Stimulated activated CD4-positive, alpha-beta T cell treated with anti-CD3 and anti-CD28 coated beads, TNF-alpha, amount 100 ng/mL, for 1 hour (primary cell): ENCODE measurements at places on chromosomes 5 and 9.
A peak's percentile ranks its signal among the peaks of the same experiment; 100 is the strongest.

DNA sequence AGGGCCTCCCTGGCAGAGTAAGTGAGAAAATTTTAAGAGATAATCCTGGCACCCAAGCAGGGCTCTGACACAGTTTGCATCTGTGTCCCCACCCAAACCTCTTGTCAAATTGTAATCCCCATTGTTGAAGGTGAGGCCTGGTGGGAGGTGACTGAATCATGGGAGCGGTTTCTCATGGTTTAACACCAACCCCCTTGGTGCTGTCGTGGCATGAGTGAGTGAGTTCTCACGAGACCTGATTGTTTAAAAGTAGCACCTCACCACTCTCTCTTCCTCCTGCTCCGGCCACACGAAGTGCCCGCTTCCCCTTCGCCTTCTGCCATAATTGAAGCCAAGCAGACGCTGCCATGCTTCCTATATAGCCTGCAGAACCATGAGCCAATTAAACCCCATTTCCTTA, 80.1 kb downstream of the FBXW11 start:
- no peak for DNase-seq

DNA sequence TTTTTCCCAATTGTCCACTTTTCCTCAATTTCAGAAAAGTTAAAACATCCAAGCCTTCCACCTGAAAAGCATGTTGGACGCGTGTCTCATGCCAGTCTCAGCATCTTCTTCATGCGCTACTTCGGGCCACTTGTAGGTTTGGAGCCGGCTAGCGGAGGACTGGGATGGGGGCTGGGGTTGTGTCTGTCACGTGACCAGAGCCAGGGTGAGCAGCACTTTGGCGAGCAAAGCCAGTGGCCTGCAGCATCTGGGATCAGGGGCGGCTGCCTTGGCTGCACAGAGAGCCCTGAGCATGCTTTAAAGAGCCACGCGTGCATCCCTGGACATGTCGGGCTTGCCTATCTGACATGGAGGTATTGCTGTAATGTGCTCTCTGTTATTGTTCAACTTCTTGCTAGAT, 41.2 kb downstream of the SLC6A3 start:
- DNase-seq: no peak

GRCh38 chr5:175717837-175718236, 60.0 kb downstream of the HRH2 start:
- no peak for DNase-seq

DNA sequence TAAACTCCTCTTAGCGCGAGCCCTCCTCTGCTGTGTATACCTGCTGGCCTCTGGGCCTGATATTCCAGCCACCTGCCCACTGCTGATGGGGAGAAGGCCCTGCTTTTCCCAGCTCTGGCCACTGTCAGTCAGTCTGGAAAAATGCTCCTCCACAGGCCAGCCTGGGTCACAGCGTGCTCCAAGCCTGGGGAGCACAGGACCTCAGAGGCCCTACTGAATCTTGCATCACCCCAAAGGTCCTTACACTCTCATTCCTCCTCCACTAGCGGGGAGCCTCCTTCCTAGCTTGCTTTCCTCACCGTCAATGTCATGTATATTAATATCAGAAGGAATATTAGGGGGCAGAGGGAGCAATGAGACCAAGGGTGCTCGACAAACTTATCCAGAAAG, 73.7 kb downstream of the SHB start:
- no peak for DNase-seq

DNA sequence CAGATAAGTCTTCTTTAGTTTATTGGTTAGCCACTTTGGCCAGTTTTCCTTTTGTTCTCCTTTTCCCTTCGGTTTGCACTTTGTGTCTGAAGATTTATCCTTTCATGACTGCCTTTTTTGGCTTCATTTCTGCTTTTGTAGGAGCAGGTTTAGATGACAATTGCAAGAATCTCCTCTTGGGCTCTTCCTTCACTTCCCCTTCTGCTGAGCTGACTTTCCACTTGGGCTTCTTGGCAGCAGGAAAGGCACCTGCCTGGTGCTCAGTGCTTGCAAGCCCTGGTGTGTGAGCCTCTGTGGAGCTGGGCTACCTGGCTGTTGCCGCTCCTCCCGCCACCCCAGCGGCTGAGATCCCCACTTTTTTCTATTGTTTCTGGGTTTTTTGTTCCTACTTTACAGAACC, 7.3 kb downstream of the CCDC112 start:
- DNase-seq: no peak

- DNase-seq: no peak
Measured at GRCh38 chr5:82480331-82480730, 202.2 kb upstream of the RPS23 start.

GRCh38 chr9:79028101-79028500, 543.7 kb upstream of the TLE4 start:
- DNase-seq: no peak

- no peak for DNase-seq
Measured at GRCh38 chr5:111984044-111984443, 227.1 kb upstream of the NREP start.

DNA sequence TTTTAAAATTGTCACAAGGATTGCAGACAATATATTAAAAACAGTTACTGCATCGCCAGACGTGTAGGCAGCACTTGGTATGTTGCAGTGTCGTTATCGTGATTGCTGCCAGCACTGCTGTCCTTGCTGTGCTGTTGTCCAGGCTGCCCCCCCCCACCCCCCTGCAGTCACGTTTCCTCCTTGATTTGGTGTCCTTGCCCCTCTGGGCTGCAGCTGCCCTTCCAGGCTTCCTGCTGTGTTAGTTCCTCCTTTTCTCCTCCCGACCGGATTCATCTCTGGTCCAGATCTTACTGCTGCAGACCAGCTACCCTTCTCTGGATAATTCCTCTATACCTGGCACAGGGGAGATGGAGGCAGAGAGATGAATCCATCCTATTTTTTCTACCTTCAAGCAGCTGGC, 298.9 kb downstream of the TRIM32 start:
- DNase-seq: no peak

DNA sequence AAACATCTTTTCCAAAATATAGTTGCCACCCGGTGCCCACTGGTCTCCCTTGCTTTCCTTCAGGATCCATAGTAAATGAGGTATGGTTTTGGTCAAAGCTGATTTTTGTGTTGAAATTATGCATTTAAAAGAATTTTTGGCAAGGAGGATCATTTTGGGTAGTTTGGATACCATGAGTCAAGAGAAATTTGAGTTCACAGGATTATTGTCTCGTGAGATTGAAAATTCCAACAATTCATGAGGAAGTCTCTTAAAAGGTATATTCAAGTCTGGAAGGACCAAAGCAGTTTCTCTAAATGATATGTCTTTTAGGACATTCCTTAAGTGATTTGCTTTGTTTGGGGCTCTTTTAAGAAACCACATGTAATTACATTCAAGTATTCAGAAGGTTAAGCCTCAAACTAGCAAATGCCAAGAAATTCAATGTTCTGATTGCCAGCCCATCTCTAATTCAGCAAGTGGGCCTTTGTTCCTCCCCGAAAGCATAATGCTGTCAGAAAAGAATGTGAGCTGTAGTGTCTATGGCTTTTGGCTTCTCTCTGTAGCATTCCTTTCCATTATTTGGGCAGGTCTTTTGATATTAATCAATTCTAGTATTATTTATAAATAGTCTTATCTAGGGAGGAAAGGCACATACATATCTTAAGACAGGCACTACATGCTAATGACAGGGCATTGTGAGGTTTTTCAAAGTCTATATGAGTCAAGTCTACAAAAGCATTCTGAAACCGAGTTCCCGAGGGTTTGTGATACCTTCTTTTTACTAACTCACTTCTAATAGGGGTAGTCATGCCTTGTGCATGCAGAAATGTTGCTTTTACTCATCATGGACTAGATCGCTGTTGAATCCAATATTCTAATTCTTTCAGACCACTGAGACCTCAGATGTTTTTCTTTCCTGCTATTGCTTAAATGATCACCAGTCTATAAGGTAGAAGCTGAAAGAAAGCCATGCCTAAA, 453.9 kb downstream of the ENC1 start:
- no peak for DNase-seq

DNA sequence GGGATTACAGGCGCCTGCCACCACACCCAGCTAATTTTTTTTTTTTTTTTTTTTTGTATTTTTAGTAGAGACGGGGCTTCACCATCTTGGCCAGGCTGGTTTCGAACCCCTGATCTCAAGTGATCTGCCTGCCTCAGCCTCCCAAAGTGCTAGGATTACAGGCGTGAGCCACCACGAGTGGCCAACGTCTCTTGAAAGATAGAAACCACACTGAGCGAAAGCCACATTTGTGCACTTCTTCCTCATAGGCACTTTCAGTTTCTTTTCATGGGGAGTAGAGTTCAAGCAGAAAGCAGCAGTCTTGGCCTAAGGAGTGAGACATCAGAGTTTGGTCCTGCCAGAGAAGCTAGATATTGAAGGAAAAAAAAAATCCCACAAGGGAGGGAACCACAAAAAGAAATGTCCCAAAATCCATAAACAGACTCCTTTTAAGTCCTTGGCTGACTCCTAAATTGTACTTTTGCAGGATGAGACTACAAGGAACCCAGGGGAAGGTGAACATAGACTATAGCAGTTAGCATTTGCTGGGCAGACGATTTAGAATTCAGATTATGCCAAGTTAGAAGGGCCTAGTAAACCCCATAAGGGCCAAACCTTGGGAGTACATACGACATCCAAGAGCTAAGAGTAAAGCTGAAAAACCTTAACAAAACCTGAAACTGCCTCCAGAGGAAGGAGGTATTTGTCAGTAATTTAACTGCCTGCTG, 43.9 kb upstream of the GLIPR2 start:
- DNase-seq: peak; percentile 7

- no peak for DNase-seq
Measured at GRCh38 chr5:54804521-54804920, 180.9 kb downstream of the ESM1 start.

- DNase-seq: no peak
Measured at GRCh38 chr5:107395632-107396350, 274.9 kb downstream of the EFNA5 start.

DNA sequence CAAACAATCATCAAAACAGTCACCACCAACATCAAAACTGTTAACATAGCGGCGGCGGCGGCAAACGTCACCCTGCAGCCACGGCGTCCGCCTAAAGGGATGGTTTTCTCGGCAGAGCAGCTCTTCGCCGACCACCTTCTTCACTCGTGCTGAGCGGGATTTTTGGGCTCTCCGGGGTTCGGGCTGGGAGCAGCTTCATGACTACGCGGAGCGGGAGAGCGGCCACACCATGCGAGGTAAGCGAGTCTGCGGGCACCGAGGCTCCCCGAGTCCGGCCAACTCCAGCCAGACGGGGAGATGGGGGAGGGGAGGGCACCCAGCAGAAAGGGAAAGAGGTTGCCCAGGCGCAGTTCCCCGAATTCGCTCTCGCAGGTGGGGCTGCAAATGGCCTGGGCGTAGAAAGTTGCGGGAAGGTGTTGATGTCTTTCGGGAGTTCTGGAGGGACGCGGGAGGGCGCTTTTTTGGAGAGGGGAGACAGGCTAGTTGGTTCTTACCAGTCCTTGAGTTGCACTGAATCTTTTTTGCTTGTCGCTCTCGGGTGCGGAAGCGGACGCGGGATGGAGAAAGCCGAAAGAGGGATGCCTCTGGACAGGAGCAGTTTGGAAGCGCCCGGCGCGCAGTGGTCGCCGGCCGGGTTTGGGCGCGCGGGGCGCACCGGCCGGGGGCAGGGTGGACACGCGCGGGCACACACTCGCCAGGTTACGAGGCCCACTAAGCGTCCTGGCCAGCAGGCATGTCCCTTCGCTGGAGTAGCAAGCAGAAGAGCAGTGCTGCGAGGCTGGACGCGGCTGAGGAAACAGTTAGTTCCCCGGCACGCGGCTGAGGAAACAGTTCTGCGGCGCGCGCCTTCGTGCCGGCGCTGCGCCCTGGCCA, 849 bp downstream of the RORB start:
- no peak for DNase-seq

GRCh38 chr9:14307989-14308852, 5.7 kb downstream of the NFIB start:
- DNase-seq: no peak

DNA sequence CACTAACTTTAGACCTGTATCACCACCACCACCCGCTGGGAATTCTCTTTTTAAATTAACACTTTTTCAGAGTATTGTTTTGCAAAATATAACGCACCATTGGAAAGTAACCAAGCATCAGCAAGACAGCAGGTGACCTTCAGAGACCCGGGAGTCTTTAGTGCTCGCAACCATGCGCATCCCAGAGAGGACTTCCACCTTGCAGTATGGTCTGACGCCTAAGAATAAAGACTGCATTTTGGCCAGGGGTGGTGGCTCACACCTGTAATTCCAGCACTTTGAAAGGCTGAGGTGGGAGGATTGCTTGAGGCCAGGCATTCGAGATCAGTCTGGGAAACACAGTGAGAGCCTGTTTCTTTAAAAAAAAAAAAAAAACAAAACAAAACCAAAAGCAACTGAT, 113.8 kb downstream of the MED27 start:
- no peak for DNase-seq
